ENCODE measurements at places on chromosomes 16 and 17.

DNA sequence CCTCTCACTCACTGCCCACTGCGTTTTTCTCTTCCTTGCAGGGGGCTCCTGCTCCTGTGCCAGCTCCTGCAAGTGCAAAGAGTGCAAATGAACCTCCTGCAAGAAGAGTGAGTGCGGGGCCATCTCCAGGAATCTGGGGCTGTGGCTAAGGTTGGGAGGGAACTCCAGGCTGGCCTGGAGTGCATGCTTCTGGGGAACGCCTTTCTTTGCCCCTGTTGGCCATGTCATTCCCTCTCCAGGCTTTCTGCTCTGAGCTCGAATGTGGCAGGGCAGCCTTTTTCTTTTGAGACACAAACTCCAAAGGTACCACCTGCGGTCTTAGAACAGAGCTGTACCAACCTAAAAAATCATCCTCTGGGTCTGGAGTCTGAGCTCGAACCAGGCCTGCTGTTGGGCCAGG, 7.4 kb upstream of the MT1E start:
- no peak for ATAC-seq

GRCh38 chr16:53281280-53281679, 153.0 kb upstream of the RBL2 start:
- no peak for ATAC-seq

DNA sequence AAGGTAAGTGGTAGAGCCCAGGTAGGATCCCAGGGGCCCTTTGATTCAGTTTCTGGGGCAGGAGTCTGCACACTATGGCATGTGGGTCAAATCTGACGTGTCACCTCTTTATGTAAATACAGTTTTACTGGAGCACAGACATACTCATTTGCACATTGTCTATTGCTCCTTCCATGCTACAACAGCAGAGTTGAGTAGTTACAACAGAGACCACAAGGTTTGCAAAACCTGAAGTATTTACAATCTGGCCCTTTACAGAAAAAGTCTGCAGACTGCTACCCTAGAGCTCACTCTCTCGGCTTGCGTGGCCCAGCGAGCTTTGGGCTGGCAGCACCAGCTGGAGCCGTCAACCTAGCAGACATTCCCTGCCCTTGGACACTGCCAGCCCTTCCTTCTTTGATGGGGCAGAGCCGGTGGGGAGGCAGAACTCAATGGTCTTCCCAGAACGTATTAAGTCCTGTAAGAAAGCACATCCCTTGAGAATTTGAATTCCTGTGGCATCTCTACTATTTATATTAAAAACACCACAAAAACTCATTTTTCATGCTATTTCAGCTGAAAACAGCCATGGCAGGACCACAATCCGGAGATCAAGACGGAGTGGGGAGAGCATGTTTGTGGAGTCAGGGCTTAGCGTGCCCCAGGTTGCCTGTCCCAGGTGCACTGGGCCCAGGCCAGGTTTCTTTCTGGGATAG, 133.1 kb upstream of the NUDT7 start:
- no peak for ATAC-seq

DNA sequence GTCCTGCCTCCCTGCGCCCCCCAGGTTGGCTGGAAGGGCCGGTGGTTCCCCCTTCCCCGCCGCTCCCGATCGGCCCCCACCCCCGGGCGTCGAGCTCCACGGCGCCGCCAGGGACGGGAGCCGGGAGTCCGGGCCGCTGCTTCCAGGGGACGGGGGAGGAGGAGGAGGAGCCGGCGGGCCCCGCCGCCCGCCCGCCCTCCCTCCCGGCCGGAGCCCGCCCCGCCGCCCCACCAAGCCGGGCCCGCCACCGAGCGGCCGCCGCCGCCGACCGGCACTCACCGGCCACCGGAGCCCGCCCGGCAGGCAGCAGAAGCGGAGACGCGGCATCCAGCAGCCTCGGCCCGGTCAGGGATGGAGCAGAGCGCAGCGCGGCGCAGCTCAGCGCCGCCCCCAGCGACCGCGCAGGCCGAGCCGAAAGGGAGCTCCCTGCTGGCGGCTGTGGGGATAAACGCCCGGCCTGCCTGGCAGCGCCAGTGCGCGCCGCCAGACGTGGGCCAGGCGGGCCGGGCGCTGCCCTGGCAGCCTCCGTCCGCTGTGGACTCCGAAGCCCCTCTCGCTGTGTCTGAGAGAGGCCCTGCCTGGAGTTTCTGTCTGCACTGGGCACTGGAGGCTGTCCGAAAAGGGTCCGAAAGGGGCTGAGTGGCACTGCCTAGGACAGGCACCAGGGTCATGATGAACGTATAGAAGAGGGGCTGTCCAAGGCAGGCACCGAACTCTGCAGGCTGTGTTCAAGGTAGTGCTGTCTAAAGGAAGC, at the start of gene MYO18A:
Gene MYO18A (minus strand): TSS at position 365 of the 754 bp plus-strand sequence. CDS start 13,458 bp downstream, outside the sequence.
- ATAC-seq, result peak; percentile 93

- ATAC-seq, result no peak
Measured at GRCh38 chr16:29231244-29231643, 175.3 kb downstream of the NPIPB11 start.

- ATAC-seq, result no peak
Measured at GRCh38 chr17:31780483-31780882, 78.6 kb downstream of the COPRS start.

DNA sequence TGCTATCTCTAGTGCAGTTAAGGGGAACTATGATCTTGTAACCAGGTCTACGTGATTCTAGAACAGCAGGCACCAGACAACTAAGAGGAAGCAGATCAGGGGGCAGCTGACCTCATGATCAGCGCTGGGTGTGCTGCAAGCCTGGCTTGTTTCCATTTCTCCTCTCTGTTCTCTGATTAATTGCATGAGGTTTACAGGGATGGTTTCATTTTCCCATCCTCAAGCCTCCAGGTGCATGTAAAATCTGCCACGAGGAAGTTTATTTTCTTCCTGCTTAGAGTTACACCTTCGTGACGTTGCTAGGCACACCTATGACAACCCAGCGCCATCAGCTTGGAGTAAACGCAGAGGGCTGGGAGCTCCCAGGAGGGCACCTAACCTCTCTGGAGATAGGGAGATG, 4.3 kb upstream of the NUPR1 start:
- ATAC-seq, result no peak

DNA sequence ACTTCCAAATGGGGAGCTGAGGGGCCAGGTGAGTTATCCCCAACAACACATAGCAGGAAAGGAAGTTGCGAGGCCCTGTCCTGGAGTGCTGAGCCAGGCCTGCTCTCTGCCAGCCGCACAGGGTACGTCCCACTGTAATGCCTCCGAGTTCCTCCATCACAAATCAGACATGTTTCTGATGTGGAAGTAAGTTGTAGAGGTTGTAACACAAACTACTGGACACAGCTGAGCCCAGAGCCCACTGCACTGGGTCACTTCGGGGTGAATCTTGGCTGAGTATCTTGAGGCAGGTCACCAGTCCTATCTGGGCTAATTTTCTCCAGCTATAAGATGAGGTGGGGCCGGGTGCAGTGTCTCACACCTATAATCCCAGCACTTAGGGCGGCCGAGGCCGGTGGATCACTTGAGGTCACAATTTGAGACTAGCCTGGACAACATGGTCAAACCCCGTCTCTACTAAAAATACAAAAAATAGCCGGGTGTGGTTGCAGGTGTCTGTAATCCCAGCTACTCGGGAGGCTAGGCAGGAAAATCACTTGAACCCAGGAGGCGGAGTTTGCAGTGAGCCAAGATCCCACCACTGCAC, 100.8 kb upstream of the CDH5 start:
- no peak for ATAC-seq

- ATAC-seq, result no peak
Measured at GRCh38 chr16:19748389-19749168, 30.5 kb downstream of the IQCK start.

- no peak for ATAC-seq
Measured at GRCh38 chr17:2691069-2691871, 20.3 kb downstream of the CLUH start.

- ATAC-seq, result no peak
Measured at GRCh38 chr16:65763640-65764305, 602.7 kb upstream of the CDH5 start.

GRCh38 chr16:82641336-82641984, 14.7 kb downstream of the CDH13 start:
- ATAC-seq, result peak; percentile 89

DNA sequence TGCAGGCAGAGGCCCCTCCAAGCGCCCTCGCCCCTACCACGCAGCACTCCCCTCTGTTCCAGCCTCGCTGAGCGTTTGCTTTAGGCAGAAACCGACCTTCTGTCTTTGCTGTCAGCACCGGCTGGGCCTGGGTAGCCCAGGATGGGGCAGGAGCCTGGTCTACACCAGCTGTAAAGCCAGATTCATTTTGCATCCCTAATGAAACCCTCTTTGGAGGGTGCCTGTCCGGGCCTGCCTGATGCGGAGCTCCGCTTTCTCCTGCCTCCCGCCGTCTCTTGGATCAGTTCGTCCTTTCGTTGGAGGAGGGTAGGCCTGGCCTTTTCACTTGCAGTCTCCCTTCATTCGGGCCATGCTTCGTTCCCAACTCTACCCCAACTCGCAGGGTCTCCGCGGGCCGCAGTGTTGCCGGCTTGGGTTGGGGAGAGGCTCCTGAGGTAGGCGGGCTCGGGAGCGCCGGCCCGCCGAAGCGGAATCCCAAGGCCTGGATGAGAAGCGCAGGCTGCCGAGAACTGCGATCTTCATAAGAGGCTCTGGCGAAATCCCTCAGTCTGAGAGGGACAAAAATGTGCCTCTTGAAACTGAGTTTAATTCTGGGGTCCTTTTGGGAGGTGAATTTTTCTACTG, 4.8 kb upstream of the HOXB8 start:
- ATAC-seq, result no peak

- peak; percentile 59 for ATAC-seq
Measured at GRCh38 chr17:37483311-37484039, 6.2 kb upstream of the DUSP14 start.

DNA sequence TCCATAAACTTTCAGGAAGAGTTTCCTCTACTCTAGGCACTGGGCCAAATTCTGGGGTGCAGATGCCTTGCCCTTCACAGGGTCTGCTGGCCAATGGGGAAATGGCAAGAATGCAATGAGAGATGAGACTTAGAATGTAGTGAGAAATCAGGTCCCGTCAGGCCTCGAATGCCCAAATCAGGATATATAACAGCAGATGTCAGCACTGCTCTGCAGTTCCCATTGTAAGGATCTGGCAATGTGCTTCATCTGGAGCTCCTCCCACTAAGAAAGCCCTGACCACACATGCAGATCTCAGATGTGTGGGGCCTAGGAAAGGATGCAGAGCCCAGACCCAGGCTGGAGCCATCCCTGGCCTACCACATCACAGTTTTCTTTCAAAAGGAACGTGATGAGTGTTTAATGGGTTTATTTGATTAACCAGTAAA, 13.9 kb upstream of the LPCAT2 start:
- ATAC-seq, result no peak

DNA sequence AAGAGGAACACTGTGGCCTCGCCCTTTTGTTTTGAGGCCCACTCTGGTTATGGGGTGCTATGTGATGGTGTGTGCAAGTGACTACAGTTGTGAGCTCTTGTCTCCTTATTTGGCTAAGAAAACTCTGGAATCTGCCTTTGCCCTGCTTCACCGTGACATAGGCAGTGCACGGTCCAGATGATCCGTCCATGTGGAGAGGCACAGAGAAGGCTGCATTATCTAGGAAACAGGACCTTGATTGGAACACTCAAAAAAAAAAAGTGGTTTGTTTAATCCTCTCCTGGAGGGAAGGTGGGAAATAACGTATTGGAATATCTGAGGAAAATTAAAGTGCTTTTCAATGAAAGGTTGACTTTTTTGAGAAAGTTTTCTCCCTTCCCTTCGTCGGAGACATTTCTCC, 233.3 kb downstream of the CHD9NB start:
- no peak for ATAC-seq

DNA sequence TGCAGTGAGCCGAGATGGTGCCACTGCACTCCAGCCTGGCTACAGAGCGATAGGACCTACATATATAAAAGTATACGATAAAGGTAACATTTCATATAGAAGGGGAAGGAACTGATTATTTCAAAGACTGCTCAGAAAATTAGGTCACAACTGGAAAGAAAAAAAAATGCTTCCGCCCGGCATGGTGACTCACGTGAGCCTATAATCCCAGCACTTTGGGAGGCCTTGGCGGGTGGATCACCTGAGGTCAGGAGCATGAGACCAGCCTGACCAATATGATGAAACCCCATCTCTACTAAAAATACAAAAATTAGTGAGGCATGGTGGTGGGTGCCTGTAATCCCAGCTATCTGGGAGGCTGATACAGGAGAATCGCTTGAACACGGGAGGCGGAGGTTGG, 7.8 kb downstream of the TEX14 start:
- ATAC-seq, result no peak

DNA sequence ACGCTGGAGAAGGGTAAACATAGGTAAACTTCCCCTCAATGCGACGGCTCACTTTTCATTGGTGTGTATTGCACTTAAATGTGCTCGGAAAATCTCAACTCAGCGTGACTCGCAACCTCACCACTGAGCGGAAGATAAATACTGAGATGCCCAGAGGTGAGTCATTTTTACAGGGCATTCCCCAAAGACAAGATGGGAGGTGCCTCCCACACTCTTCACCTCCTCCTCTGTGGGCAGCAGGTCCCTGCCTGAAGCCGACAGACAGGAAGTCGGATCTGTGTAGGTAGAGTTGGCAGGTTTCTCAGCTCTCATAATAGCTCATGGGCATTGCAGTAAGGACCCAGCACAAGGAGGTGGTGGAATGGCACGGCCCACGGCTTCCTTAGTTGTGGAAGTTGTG, 274.6 kb upstream of the HSBP1 start:
- ATAC-seq, result peak; percentile 52

DNA sequence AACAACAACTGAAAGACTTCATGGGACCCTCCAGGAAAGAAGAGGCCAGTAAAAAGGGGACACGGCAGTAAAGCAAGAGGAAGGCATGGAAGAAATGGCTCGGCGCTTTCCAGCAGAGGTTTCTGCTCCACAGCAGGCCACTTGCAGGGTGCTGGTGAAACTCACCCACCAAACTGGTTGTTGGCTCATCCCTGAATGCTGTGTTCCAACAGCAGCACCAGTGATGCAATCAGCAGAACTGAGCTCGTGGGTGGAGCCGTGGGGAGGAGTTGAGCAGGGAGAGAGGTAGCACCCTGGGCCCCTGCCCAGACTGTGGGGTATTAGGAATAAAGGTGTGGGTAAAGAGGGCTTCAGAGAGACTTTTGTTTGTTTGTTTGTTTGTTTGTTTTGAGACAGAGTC, 62.8 kb upstream of the ADCY9 start:
- no peak for ATAC-seq

GRCh38 chr17:77354670-77355455, 214.1 kb downstream of the SEC14L1 start:
- no peak for ATAC-seq

DNA sequence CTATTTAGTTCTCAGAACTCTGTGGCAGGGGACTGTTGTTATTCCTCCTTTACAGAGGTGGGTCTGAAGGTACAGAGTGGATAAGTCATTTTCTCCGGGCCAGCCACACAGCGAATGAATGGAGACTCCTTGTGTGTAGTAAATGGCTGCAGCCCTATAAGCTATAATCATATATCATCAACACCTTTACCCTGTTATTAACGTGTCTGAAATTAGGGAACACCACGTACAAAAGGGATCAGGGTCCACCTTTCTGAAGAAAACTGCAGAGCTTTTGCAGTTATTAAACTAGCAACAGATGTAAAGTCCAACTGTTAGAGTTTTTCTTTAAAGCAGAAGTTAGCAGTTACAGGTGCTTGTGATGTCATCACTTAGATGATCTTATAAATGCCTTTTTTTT, 696.7 kb downstream of the MAF start:
- ATAC-seq, result no peak

GRCh38 chr16:84608282-84608681, 9.6 kb downstream of the COTL1 start:
- peak; percentile 76 for ATAC-seq
